ENCODE measurements at places on chromosomes 7 and 10.

GRCh38 chr7:32481921-32482320, 8.3 kb downstream of the LSM5 start:
- no peak for DNase-seq

DNA sequence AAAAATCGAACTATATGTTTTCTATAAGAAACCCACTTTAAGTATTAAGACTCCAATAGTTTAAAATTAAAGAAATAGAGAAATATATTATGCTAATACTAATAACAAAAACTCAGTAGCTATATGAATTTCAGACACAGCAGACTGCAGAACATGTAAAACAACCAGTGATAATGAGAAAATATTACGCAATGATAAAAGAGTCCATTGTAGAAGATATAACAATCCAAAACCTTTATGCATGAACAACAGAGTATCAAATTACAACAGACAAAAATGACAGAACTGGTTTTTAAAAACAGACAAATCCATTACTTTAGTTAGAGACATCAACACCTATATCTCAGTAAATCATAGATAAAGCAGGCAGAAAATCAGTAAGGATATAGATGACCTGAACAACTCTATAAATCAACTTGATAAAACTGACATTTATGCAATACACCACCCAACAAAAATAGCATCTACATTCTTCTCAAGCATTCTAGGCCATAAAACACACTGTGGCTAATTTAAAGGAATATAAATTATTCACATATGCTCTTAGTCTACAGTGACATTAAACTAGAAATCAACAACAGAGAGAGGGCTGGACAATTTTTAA, 669.5 kb upstream of the GHITM start:
- peak; percentile 4 for DNase-seq

DNA sequence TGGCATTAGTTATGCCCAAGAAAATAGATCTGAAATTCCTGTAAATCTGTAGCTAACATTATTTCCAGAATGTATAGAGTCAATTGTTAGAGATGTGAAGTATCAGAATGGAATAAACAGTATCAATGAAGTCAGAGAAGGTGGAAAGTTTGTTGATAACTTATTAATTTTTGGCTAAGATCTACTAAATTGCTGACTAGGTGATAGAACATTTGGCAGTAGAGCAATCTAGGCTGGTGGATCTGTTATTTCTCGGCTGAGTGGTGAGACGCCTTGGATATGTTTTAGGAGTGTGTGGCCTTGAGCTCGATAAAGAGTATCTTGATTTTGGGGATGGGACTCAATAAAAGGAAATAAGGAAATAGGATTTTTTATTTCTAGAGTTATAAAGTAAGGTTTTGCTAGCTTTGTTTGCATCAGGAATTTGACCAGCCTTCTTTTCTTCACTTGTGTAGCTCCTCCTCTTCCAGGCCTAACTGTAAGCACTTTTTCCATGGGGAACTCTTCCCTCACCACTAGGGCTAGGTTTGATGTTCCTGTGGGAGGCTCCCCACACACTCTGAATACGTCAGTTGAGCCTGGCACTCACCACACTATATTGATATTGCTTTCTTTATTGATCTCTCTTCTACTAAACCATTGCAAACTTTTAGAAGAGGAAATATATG, 86.8 kb upstream of the CSTF2T start:
- DNase-seq: no peak

- no peak for DNase-seq
Measured at GRCh38 chr10:113751181-113751732, at the start of gene PLEKHS1. Gene PLEKHS1 (plus strand): TSS chr10:113751682. CDS start chr10:113755278, 3,596 bp downstream.

- DNase-seq: no peak
Measured at GRCh38 chr10:54993148-54993547, 192.1 kb upstream of the PCDH15 start.

DNA sequence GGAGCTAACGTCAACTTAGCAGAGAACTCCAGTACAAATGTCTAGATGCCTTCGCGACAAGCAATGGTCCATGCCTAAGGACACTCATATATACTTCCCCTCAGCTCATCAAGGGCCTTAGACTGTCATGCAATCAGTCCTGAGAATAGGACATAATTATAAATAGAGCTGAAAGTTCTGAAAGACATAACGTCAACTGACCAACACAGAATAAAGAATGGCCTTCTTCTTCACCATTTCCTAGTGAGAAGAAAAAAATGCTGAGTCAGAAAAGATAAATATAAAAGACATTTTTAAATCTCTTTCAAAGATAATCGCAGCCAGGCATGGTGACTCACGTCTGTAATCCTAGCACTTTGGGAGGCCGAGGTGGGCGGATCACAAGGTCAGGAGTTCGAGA, 83.2 kb downstream of the ARMH3 start:
- no peak for DNase-seq

DNA sequence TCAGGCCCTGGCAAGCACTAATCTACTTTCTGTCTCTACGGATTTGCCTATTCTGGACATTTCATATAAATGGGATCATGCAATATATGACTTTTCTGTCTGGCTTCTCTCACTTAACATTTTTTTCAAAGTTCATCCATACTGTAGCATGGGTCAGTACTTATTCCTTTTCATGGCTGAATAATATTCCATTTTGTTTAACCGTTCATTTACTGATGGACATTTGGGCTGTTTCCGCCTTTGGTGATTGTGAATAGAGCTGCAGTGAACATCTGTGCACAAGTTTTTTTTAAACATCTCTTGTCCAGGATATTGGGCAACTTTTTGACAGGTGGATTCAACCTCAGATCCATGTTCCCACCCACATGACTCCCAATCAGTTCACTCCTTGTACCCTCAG, 31.0 kb downstream of the AIFM2 start:
- DNase-seq: no peak

DNA sequence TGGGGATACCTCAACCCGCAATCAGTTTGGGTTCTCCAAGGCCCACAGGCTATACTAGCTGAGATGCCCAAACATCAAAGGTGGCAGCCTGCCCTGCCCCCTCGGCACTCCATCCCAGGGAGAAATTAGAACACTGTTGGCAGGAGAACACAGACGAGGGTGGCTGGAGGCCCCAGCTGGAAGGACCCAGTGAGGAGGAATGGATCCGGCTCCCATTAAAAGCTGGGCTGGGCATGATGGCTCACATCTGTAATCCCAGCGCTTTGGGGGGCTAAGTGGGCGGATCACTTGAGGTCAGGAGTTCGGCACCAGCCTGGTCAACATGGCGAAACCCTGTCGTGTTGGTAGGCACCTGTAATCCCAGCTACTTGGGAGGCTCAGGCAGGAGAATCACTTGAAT, 199.9 kb upstream of the GNAI1 start:
- DNase-seq: no peak

DNA sequence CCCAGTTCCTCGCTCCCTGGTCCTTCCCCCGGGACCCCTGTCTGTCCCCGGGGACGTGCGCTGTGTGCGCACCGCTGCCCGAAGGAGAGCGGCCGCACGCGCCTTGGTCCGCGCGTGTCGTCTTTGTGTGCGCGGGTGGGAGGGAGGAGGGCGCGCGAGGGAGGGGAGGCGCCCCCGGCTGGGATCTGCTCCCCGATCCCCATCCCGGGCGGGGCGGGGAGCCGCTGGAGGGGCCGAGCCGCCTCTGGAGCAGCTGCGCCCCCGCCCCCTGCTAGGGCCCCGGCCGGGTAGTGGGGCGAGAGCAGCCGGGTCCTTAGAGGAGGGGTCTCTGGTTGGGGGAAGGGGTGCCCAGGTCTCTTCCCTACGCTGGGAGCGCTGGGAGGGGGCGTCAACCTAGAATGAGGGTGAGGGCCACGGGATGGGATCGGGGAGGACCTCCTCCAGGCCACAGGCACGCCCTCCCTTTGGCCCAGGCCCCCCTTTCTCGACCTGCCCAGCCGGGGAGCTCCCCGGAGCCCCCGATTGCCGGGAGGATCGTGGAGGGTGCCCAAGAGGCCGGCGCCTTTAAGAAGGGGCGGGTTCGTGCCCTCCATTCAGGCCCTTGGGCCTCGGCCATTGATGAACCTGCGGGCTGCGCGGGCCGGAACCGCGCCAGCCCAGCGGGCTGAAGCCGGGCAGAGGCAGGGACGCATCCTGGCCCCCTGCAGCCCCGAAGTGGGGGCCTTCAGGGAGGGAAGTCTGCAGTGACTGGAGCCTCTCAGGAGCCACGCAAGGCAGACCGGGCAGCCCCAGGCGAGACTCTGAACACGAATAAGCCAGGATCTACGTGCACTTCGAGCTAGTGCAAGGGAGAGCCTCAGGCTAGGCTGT, 678 bp downstream of the SH2B2 start:
- no peak for DNase-seq
